ENCODE measurements at places on chromosomes 7 and 10.

GRCh38 chr7:156820445-156821063 is 72.4 kb downstream of the LMBR1 start:
- DNase-seq, result peak; percentile 7

DNA sequence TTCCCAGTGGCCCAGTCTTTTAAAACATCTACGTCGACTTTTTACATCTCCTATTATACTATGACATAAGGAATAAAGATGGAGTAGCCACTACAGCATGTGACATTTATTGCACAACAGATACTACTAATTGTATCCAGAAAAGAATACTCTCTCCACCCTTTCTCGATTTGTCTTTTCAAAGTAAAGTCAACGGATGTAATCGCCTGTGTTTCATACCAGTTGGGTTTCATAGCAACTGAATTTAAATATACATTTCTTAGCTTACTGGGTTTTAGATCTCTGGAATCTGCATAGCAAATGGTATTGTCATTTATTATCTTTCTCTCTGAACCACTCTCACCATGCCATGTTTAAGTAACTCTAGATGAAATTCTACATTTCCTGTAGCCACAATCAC is 86.4 kb upstream of the TRIL start:
- no peak for DNase-seq

DNA sequence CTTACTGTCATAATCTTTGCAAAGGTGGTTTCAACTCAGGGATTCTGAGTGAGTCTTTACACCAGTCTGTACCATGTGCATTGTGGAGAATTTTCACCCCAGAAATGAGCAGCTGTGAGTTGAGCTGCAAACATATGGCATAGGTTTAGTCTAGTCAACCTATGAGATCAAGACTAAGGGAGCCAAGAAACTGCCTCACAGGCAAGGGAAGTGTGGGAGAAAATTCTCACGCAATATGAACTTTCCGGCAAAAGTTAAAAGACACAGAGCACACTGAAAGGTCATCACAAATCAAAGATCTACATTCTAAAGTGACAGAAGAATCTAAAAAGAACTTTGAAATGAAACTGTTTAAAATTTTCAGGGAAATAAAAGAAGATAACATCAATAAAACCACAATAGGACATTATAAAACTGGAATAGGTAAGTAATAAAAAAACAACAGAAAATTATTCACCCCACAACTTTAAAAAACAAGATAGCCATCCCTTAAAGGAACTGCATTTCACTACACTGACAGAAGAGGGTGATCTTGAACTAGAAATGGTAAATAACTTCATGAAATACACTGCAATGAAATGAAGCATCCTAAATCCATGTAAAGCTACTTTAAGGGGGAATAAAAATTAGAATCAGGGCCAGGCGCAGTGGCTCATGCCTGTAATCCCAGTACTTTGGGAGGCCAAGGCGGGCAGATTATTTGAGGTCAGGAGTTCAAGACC is 63.5 kb downstream of the LGI1 start:
- no peak for DNase-seq

DNA sequence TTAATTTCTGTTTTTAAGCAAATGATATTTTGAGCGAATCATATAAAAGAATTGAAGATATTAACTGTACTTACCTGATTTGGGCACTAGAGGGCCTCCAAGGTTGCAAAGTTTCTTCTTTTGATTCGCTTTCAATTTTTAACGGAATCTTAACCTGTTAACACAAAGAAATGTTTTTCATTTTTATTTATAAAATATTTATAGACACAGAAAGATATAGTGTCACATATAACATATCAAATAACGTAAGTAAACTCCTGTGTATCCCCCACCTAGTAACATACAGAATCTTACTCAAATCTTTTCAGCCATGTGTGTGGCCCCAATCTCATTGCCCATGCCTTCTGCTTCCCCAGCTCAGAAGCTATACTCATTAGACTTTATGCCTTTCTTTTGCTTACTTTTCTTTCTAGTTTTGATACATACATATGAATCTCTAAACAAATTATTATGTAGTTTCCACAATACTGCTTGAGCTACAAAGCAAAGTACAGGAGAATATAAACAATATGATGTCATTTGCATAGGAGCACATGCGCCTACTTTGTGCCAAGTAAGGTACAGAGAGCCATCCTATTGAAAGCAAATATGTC is 49.5 kb upstream of the ZPBP start:
- no peak for DNase-seq

GRCh38 chr7:101947899-101948298 is 130.5 kb downstream of the CUX1 start:
- no peak for DNase-seq

DNA sequence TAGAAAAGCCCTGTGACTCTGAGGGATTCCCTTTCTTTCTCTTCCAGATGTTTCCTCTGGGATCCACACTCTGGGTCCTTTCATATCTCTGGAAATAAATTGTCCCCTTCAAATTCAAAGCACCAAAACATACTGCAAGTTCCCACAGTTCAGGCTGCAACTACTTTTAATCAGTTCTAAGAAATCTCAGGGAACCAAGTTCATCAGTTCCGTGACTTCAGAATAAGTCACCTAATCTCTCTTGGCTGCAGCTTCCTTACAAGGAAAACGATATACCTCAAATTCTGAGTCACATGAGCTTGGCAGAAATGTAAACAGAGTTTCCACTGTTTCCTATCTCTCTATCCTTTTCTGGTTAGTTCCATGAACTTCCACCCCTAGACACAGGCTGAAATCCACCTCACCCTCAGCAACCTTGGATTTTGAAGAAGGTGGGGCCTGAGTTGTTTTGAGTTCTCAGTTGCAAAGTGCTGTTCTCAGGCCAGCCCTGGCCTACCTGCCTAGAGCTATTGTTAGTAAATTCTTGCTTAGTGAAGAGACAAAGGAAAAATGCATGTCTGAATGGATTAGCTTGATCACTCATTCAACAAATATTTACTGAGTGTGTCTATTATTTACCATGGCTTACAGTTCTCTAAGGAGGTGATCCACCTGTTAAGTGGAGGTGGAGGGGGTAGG is 59.3 kb upstream of the IL6 start:
- DNase-seq, result no peak

DNA sequence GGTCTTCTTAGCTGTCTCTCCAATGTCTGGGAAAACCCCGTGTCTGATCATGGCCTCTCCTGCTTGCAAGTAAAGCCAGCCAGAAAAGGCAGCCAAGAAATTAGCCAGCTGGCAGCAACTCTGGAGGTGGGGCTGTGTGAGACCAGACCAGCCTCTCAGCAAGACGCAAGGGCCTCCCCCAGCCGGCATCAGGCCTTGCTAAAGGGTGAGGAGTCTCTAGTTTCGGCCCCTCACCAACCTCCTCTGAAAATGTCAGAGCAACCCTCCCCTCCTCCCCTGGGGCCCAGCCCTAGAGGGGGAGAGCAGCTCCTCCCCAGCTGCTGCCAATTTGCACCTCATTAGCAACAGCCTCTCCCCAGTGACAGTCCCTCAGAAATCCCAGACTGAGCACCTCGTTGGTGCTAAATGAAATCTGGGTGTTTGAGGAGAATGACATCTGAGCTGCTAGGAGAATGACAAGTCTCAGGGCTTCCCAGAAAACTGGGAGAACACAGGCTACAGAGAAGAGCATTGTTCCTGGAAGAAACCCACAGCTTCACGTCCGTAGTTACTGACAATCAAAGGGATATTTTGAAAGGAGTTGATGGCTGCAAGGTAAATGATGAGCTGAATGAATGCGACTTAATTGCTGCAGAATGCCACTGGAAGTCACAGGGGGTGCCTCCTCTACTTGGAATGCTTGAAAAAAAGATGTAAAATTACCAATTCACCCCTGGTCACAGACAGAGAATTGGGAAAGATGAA is 25.9 kb downstream of the DGKI start:
- DNase-seq, result peak; percentile 31

- no peak for DNase-seq
Observed at GRCh38 chr10:125017547-125018298, 75.8 kb downstream of the ZRANB1 start.

DNA sequence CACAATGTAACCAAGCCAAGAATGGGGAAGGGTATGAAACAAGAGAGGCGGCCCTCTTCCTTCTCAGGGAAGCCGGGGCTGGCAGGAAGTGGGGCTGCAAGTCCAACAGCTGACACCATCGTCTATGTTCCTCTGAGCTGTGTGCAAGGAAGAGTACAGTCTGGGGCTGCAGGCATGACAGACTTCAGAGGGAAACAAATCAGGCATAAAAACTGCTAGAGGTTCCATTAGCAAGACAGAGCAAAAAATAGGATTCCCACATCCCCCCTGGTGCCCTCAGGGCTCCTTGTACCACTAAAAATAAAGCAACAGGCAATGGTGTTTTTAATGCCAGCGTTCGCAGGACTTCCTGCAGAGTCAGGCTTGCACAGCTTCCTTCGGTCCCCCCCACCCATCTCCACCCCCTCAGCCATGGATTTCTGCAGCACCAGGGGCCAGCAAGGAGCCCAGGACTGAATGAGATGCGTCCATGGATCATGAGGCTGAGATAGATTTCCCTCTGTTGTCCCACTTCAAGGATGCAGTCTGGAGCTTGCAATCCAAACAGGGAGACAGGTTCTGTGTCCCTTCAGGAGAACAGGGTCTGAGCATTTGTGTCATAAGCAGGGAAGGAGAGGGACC is 34.6 kb downstream of the KCNMA1 start:
- DNase-seq, result no peak

DNA sequence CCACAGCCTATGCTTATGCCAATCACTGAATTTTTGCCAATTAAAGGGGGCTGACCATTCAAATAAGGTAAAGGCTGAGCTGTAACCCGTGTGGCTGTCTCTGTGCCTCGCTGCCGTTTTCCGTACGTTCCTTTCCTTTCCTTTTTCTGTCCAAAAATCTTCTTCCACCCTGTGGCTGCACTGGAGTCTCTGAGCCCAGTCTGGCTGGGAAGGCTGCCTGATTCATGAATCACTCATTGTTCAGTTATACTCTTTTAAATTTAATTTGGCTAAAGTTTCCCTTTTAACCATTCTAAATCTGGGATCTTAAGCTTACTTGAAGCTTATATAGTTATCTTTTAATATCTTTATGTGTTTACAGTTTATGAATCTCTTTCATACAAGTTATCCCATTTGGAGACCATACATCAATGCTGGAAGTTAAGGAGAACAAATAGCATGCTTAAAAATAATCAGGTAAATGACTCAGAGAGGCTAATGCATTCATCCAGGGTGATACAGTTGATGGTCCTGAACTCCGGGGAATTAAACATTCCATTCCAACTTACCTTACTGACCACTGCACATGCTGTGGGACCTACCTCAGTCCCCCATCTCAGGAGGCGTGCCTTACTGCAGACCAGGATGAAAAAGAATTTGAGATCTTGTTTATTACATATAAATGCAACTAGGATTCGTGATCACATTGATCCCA is 385.3 kb upstream of the ADARB2 start:
- no peak for DNase-seq

- DNase-seq, result no peak
Observed at GRCh38 chr7:96826089-96826488, 116.4 kb upstream of the SEM1 start.

- no peak for DNase-seq
Observed at GRCh38 chr10:121290674-121291073, 307.6 kb downstream of the FGFR2 start.

GRCh38 chr10:113704637-113705343 is 25.1 kb downstream of the CASP7 start:
- peak; percentile 25 for DNase-seq

GRCh38 chr10:1465418-1465911 is 271.9 kb downstream of the ADARB2 start:
- peak; percentile 50 for DNase-seq

DNA sequence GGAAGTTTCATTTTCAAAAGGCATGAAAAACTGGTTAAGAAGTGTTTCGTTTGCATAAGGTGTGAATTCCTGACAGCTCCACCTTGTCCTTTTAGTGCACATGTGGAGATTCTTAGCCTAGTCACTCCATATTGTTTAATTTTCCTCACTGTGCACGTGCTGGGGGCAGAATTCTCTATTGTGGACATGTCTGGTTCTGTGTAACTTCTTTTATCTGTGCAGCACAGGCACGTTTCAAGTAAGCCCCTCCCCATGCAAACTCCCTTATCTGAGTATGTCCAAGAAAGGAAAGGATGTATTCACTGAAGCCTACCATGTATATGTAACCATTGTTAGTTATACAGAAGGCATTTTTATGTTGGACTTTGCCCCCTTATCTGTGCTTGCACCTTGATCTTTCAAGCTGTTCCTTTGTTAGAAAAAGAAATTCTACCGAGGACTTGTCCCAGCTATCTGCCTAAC is 1346.3 kb downstream of the REEP3 start:
- no peak for DNase-seq

All from GM13977 (cell line).